WTC11 (cell line): ENCODE measurements at places on chromosomes 16 and 17.

- no peak for DNase-seq
These were observed 15.7 kb upstream of the SLC35B1 start for GRCh38 chr17:49723423-49723822.

DNA sequence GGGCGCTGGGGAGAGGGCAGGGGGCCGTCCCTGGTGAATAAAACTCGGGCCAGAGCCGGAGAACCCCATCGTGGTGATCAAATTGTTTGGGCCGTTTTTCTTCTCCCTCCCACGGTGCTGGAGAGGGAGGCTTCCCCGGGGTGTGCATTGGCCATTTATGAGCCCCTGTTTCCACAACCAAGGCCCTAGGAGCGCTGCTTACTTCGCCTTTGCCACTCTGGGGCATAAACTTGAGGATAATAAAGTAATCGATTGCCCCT, 544 bp downstream of the CCP110 start:
- DNase-seq, result no peak

GRCh38 chr17:47999582-47999981, 28.7 kb downstream of the CDK5RAP3 start:
- no peak for DNase-seq

DNA sequence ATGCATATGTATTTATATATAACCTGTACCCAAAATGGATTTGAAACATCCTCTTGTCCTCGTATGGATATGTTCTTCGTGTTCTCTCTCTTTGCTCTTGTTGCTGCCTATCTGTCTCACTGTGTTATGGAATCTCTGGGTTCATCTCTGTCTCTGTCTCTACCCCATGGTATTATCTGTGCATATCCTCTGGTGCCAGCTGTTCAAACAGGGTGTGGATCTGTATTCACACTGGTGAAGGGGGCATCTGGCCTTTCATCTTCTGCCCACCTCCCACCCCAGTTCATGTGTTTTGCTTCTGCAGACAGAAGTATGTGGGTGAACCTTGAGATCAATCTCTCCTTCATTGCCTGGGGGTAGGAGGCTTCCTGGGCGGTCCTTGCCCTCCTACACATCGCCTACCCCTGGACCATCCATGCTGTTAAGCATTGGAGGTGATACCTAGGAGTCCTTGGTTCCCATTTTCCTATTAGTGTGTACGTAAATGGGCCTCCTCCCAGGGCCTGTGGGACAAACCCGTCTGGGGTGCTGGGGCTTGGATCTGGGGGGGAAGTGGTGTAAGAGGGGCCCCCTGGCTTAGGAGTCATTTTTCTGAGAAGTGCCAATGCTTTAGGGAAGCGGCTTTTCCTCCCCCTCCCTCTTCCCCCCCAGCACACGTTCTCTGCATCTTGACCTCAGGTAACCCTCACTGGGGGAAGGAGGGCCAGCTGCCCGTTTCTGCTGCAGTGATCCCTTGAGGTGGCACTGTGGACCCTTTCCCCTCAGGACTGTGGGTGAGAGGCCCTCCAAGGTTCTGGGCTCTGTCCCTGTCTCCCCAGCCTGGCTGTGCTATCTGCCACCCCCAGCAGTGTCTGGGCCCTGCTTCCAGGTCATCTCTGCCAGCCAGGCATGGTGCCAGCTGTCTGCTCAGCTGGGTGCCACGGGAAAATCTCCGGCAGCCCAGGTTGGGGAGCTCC, 21.1 kb downstream of the RARA start:
- no peak for DNase-seq

GRCh38 chr17:35788477-35789368, 6.7 kb downstream of the MMP28 start:
- no peak for DNase-seq

DNA sequence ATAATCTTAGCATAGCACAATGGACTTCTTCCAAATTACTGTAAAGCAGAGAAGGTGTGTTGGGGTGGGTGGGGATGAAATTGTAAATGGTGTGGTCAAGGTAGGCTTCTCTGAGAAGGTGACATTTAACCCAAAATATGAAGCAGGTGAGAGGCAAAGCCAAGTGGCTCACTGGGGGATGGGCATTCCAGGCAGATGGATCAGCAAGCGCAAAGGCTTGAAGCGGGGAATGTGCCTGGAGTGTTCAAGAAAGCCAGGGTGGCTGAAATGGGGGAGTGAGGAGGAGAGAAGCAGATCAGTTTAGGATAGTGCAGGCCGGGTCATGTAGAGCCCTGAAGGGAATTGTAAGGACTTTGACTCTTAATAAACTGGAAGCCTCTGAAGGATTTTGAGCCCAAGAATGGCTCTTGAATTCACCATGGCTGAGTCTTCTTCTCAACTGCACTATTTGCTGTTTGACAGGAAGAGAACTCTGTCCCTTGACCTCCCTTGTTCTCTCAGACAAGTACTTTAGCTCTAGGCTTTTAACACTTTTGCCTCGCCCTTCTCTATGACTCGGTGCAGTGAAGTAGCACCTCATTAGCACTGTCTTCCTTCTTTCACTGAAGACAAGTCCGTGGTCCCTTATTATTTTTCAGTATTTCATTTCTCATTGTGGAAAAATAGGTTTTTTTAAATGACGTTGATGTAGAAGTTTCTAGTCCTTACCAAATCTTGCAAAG, 14.7 kb downstream of the CACNG3 start:
- DNase-seq, result no peak

DNA sequence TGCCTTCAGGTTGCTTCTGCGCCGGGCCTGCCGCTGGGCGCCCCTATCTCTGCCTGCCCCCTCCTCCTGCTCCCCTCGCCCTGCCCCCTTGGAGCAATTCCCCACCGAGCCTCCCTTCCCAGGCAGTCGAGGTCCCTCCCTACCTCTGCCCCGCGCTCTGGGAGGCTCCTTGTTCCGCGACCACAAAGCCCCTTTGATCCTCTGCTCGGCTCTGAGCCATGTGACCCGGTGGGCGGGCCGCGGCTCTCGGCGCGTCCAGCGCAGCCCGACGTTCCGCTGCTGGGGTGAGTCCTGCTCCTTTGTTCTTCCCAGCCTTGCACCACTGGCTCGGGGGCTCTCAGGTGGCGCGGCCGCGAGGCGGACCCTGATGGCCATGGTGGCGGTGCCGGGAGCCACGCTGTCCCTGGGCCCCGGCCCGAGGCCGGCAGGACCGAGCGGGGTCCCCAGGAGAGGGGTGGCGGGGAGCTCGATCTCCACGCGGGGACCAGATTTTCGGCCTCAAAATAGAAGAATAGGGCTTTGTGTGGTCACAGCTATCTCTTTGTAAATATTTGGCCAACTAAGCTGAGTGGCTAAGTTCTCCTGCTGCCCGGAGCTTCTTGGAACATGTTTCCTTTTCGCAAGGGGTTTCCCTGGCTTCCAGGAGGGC, 310.6 kb downstream of the SEC14L1 start:
- DNase-seq, result peak; percentile 84

DNA sequence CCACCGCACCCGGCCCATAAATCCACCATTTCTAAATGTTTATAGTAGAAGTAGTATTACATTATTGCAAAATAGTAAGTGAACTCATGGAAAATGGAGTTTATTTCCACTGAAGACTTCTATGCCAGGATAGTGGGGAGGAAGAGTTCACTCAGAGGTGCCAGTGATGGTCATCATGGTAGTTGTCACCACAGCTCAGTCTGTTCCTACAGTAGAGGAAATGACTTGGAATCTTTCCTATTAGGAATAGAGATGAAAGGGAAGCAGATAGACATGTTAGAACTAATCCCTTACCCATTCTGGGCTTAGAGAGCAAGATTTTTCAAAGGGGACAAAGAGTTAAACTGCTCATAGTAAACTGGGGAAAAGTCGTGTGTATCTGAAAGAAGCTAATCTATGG, 20.1 kb downstream of the MRPL45 start:
- DNase-seq, result no peak

DNA sequence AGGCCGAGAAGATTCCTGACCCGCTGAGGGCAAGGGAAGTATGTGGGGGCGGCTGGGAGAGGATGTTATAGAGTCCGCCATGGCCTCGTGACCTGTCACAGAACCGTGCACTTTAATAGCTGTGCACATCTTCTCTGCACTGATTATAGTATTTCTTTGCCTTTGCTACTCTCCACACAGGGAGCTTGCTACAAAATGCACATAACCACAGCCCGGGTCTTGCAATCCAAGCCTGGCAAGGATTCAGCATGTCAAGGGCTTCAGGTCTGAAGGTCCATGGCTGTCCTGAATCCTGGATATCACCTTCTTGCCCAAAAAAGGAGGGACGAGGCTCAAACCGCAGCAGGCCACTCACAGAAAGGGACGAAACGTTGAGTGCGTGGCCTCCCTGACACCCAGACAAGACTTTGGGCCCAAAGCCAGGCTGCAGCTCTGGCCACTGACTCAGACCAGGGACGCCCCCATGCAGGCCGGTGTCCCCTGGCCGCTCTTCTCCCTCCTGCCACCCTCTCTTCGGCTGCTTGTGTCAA, 43.7 kb downstream of the USP22 start:
- DNase-seq, result no peak

DNA sequence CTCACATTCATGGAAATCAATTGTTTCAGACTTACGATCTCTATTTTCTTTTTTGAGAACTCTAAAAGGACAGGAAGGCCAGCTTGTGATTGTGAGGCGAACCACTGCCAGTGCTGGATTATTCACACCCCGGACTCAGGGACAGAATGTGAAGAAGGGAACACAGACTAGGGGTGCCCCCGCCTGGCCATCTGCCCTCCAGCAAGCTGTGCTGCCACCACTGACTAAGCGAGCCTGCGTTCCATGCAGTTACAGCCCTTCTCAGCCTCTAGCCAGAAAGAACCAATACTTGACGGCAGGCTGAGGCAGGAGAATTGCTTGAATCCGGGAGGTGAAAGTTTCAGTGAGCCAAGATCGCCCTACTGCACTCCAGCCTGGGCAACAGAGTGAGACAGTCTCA, 2.8 kb downstream of the HAGH start:
- DNase-seq, result peak; percentile 67

GRCh38 chr17:47227862-47228261, 18.7 kb downstream of the MYL4 start:
- no peak for DNase-seq

GRCh38 chr17:7857713-7858521, at the start of gene CYB5D1:
Gene CYB5D1 (plus strand): TSS chr17:7858003. CDS start chr17:7858135, 132 bp downstream.
- DNase-seq, result peak; percentile 83

GRCh38 chr17:81983639-81984373, 6.4 kb downstream of the ASPSCR1 start:
- no peak for DNase-seq

GRCh38 chr16:10988164-10988803, 43.9 kb downstream of the CLEC16A start:
- DNase-seq, result peak; percentile 54

DNA sequence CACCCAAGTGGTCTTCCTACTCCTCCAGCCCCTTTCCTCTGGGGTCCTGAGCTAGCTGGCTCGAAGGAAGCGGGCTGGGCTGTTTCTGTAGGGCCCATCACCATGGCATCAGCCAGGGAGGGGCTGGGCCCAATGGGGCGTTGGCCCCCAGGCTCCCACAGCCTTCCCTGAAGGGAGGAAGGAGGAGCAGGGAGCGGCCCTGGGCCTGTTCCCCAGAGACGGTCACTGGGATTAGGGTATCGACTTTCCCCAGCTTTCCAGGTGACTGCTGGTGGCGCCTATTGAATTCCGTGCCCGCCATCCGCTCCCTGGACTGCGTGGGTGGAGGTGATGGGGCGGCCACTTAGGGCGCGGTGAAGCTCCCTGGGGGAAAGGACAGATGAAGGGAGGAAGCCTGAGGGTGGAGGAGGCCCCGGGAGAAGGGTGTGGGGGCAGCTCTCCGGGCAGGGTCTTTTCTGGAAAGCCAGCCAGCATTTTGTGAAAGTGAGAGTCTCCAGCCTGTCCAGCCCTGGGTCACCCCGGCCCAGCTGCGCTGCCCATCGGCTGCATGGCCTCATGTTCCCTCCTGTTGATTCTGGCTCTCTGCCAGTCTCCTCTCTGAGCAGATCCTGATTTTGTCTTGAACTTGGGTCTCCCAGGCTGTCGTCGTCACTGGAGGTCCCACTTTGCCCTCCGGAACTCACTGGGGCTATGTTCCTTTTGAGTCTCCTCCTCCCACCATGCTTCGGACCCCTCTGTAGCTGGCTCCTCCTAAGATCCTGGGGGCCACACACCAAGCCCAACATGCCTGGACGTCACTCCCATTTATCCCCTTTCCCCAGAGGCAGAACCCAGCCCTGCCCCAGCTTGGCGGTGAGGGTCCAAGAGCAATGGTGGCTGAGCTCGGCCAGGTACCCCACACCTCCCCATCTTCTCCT, 9.8 kb downstream of the NHERF1 start:
- DNase-seq, result no peak

DNA sequence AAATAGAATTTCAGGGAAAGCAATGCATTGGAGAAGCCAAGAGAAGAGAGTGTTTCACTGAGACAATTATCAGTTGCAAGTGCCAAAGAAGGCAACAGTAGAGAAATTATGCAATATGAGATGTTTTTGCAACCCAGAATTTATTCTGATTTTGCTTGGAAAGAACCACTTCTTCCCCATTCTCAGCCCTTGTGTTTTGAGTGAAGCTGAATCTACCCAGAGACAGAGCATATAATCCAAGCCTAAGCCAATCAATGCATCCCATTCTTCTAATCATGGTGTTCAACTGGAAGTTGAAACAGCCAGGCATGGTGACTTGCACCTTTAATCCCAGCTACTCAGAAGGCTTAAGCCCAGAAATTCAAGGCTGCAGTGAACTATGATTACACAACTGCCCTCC, 6.9 kb upstream of the SCNN1G start:
- DNase-seq, result no peak
